ENCODE measurements at places on chromosomes 6 and 20.
A peak's percentile ranks its signal among the peaks of the same experiment; 100 is the strongest.

- no peak for DNase-seq
These were observed 170.9 kb upstream of the STXBP5 start for GRCh38 chr6:147033267-147033666.

GRCh38 chr6:98847779-98848538 is 13.6 kb downstream of the POU3F2 start:
- DNase-seq: no peak

DNA sequence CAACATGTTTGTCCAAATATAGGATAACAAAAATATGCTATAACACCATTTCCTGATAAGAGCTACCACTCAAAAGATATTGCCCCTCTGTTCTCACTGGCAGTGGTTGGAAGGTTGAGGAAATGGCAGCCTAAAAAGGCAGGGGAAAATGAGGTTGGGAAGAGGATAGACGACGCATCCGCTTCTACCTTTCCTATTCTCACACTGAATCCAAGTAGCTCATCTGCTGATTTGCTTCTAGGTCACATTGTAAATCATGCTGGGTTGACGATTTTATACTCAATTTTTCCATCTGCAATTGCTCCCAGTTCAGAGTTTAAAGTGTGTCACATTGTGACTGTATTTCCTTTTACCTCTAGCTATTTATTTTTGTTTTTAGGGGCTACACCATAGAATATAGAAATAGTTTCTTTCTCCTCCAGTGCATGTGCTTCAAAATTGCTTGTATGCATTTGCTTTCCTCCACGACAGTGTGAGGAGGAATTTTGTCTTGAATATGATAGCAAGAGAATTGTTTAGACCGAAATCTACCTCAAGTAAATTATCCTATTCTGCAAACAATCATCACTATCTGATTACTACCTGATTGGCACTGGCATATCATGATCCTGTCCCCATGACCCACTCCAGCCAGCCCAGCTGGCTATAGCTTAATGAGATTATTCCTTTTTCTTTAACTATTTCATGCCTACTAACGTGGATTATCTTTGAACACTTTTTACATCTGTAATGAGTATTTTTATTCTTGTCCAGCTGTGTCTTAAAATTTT is 179.6 kb upstream of the RAB32 start:
- peak; percentile 30 for DNase-seq

DNA sequence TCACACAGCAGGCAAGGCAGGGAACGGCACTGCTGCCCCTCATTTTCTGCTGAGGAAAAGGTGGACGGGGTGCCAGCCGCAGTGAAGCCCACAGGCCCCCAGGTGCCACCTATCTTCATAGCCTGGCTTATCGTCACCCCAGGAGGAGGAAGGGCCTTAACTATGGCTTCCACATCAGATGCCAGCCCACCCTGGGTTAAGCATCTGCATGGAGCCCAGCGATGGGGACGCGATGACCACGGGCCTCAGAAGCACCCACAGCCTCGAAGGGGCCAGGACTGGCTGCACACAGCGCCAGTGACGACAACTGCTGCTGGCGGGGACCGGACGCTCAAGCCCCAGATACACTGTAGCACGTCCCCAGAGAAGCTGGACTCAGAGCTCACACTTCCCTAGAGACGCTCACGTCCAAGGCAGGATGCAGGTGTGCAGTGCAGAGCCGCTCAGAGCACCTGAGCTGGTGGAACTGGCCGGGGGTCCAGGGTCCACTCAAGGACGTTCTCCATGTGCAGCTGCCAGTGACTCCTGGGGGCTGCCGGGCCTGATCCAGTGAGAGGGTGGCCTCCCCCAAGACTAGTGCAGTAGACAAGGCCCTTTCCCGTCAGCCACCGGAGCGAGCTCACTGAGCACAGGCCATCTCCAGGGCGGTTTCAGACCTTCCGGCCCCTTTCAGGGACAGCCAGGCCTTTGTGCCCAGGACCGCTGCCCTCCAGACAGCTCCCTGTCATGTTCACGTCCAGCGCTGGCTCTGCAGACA is 83.0 kb downstream of the YTHDF1 start:
- no peak for DNase-seq

DNA sequence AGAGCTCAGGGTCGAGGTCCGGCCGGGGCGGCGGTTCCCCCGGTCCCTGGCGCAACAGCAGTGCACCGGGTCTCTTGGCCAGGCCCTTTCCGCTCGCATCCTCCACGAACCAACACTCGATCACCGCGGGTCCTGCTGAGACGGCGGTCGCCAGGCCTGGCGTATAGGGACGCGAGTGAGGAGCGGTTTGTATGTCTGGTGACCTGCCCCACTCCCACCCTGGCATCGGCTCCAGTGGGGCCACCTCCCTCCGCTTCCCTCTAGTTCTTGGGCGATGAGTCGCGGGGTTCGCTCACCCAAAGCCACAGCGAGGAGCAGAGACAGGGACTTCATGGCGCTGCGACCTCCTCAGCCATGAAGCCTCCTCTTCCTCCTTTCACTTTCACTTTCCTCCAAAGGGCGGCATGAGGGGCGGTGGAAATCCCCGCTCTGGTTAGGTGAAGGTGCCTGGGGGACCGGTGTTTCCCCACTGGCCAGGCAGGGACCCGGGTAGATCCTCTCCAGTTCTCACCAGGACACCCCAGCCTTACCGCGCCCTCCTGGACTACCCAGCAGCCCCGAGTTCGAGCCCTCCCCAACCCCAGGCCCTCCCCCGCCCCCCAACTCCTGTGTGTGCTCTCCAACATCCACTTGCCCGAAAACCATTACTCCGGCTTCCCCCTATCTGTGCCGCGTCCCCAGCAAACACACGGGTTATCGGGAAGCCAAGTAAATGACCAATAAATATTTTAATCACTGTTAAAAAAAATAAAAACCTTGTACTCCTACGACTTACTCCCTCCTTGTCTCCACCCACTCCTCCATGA is at the start of gene TAPBP:
Gene TAPBP, minus strand, starts transcription at position 370 of the 806 bp plus-strand sequence. Its CDS starts 37 bp downstream, at position 333.
- peak; percentile 78 for DNase-seq

DNA sequence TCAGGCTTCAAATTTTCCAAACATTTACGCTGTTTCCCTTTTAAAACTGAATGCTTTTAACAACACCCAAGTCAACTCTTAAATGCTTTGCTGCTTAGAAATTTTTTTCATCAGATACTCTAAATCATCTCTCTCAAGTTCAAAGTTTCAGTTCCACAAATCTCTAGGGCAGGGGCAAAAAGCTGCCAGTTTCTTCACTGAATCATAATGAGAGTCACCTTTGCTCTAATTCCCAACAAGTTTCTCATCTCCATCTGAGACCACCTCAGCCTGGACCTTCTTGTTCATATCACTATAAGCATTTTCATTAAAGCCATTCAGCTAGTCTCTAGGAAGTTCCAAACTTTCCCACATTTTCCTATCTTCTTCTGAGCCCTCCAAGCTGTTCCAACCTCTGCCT is 69.1 kb downstream of the RNF217 start:
- no peak for DNase-seq

- no peak for DNase-seq
These were observed 33.3 kb downstream of the PTPRK start for GRCh38 chr6:128487055-128487454.

DNA sequence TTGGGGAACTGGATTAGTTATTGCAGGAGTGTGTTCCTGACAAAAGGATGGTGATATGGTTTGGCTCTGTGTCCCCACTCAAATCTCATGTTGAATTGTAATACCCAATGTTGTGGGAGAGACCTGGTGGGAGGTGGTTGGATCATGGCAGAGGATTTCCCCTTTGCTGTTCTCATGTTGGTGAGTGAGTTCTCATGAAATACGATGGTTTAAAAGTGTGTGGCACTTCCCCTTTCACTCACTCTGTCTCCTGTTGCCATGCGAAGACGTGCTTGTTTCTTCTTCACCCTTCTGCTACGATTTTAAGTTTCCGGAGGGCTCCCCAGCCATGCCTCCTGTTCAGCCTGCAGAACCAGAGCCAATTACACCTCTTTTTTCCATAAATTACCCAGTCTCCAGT is 16.2 kb upstream of the TREM1 start:
- no peak for DNase-seq

DNA sequence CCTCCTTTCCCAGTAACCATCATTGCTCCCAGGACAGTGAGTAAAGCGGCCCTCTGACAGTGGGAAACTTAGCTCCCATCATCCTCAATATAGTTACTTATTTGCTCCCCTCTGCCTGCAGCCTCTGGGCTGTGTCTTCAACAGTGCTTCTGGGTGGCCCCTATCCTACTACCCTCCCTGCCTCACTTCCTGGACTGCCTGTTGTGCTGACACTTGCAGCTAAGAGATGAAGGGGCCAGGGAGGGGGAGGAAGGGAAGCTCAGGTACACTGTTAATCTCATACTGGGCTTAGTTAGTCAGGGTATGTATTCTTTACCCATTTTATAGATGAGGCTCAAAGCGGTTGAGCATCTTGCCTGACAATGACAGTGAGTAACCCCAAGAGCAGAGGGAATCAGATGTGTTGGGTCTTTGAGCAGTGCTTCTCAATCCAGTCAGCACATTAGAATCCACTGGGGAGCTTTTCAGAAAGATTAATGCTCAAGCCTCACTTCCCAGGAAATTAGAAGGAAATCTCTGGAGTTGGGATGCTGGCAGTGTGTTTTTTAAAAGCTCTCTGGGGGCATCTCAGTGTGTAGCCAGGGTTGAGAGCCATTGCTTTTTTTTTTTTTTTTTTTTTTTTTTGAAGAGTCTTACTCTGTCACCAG is 27.1 kb upstream of the KCNK5 start:
- no peak for DNase-seq

- DNase-seq: no peak
These were observed 194.1 kb downstream of the OGFRL1 start for GRCh38 chr6:71482742-71483141.

GRCh38 chr6:134453792-134454510 is 136.0 kb upstream of the SGK1 start:
- no peak for DNase-seq

DNA sequence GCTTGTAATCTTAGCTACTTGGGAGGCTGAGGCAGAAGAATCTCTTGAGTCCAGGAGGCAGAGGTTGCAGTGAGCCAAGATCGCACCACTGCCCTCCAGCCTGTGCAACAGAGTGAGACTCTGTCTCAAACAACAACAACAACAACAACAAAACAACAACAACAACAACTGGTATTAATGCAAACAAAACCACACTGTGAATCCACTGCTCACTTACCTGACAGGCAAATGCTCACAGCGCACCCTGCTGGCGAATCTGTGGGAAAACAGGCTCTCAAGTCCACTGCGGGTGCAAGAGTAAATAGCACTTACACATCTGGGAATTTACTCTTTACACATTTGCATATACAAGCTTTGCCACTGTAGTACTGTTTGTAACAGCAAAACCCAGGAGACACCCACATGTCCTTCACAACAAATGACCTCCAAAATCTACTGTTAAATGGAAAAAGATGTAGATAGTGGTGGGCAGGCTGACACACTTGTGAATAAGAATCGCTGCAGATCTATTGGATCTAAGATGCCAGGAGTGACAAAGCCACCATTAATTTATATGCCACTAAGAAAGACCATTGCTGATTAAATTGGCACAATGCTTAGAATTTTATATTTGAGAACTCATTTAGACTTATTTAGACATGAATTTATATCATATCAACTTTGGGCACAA is 29.3 kb downstream of the NSFL1C start:
- DNase-seq: peak; percentile 91

- DNase-seq: no peak
These were observed 541.6 kb upstream of the POU3F2 start for GRCh38 chr6:98292810-98293209.

DNA sequence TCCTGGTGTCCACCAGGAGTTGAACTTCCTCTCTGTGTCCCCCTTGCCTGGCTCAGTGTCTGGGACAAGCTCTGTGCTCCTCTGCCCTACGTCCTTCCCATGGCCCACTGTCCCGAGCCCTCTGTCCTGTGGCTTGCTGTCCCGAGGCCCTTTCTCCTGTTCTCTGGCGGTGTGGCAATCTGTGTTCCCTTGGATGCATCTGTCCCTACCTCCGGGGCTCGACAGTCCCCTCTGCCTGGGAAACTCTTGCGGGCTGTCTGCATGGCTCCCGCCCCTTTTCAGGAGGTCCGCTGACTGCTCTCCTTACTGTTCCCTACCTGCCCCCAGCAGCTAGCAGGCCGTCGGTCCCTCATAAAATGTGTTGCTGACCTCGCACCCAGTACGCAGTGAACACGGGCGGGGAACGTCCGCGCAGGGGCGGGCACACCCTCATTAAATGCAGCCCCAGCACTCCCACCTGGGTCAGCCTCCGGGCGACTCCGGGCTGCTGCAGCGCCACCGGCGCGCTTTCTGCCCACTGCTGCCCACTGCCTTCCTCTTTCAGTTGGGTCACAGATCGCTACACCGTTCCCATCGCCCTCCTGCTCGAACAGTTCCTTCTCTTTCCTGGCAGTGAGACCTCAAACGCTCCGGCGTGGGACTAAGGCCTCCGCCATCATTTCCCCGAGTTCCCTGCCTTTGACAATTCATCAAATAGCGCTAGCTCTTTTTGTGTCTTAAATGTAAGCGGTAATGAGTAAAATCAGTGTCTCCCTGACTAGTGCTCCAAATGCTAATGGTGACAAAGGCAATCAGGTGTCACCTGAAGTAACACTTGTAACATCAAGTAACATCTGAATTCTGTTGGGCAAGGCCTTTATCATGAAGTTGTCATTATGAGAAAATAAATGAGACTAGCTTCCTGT is 60.5 kb downstream of the RSPH3 start:
- DNase-seq: peak; percentile 22

DNA sequence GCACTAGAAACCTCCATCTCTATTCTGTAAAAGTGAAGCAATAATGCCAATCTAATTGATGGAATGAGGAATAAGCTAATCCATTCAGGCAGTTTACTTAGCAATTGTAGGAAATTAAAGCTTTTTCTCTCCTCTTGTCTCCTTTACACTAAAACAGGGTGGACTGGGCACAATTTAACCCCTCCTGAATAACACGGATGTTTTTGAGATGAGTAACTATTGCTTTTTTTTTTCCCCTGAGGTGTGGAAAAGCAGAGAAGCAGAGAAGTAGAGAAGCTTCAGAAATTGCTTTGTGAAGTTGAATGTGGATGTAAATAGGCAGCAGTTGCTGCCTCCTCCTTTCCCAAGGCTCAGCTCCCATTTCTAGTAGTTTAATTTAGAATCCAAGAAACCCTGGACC is 40.0 kb upstream of the GCNT2 start:
- no peak for DNase-seq

DNA sequence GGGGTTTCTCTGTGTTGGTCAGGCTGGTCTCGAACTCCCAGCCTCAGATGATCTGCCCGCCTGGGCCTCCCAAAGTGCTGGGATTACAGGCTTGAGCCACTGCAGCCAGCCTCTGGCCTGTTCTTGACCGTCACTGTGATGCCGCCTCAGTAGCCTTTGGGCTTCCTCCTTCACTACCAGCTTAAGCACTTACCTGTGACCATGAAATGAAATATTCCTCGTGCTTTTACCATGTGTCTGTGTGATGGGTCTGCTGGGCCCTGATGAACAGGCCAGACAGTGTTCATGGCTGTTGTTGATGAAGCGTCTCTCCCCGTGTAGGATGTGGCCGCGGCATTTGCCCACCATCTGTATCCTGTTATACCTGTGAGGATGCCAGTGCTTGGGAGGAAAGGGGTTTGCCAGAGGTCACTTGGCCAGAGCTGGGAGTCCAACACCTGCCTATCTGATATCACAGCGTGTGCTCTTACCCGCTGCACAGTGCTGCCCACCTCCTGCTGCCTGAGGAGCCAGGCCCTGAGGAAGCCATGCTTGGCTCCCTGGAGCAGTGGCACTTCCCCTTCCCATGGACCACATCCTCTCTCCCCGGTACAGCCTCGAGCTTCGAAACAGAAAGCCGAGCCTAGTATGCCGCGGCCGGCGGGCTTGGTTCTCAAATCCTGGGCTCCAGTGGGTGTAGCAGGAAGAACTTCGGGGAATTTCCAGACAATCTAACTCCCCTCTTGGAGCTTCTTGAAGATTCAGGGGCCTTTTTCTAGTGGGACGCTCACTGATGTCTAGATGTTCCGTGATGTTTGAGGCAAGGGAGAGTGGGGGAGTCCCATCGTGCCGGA is 167.9 kb downstream of the ZDHHC14 start:
- DNase-seq: peak; percentile 81

Data from dermis microvascular lymphatic vessel endothelial cell (primary cell).